ENCODE measurements at places on chromosomes 6 and 20.

DNA sequence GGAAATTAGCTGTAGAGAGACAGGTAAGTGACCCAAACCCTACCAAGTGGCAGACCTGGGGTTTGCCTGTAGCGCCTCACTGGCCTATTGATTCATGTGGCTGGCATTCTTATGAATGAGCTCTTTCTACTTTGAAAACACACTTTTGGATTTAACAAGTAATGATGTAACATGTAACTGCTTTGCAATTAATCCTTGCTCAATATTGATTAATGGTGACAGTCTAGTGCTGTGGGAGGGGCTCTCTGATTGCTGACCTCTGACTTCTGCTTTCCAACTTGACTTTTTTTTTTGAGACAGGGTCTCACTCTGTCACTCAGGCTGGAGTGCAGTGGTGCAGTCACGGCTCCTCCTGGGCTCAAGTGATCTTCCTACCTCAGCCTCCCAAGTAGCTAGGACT lies 82.7 kb downstream of the TIAM2 start:
- no peak for DNase-seq

- DNase-seq: peak; percentile 44
These were observed at the start of gene WFDC2 for GRCh38 chr20:45469336-45470261. WFDC2 (plus strand) TSS chr20:45469753; CDS start chr20:45469782, 29 bp downstream.

- DNase-seq: no peak
These were observed 73.1 kb downstream of the MKKS start for GRCh38 chr20:10360878-10361277.

DNA sequence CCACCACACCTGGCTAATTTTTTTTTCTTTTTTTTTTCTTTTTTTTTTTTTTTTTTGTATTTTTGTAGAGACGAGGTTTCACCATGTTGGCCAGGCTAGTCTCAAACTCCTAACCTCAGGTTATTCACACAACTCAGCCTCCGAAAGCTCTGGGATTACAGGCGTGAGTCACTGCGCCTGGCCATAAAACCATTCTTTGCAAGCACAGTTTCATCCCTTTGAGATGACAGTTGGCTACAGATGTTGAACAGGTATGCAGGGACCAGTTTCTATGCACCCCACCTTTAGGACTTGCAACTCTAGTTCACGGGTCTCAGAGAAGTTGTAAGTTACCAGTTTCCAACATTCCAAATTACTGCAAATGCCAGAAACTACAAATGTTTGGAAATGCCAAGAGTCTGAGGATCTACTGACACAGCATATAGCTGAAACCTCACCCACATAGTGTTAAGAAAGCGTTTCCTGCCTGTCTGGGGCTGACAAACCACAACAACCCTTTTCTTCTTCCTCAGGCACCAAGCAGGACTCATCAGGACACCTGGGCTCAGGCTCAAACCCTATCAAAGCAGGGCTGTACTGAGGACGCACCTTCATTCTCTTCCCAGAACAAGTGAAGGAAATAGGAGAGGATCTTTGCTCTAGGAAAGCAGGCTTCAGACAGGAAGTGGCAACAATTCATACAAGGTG lies 22.9 kb downstream of the ARHGAP18 start:
- no peak for DNase-seq

- no peak for DNase-seq
These were observed 75.6 kb downstream of the CDC5L start for GRCh38 chr6:44462797-44463727.

Measured in renal cortex interstitium (tissue), 15 donors.